ENCODE measurements at places on chromosomes 3 and 15.

DNA sequence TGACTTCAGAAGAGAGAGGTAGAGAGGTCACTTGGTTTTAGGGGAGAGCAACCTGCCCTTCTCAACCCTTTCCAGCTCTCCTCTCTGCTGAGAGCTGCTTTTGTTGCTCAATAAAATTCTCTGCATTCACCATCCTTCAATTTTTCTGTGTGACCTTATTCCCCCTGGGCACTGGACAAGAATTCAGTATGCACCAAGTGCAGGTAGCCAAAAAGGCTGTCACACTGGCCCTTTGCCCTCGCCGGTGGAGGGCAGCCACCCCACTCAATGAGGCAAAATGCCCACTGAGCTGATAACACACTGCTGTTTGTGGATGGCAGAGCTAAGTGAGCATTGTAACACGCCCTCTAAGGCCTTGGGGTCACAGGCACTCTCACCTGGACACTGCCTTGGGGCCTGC is 12.9 kb downstream of the PGBD4 start:
- no peak for DNase-seq

DNA sequence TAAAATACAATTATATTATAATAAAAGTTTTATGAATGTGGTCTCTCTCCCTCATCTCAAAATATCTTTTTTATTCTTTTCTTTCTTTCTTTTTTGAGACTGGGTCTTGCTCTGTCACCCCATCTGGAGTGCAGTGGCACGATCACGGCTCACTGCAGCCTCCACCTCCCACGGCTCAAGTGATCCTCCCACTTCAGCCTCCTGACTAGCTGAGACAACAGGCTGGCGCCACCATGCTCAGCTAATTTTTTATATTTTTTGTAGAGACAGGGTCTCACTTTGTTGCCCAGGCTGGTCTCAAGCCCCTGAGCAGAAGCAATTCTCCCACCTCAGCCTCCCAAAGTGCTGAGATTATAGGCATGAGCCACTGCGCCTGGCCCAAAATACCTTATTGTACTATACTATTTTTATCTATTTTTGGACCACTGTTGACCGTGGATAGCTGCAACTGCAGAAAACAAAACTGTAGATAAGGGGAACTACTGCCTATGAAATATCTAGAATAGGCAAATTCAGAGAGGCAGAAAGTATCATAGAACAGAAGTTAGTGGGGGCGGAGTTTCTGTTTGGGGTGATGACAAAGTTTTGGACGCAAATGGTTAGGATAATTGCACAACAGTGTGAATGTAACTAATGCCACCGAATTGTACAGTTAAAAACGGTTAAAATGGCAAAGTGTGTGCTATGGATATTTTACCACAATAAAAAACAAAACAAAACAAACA is 66.6 kb downstream of the SLC12A8 start:
- DNase-seq, result no peak

- DNase-seq, result no peak
Measured at GRCh38 chr3:106276755-106277612, 408.2 kb upstream of the CBLB start.

DNA sequence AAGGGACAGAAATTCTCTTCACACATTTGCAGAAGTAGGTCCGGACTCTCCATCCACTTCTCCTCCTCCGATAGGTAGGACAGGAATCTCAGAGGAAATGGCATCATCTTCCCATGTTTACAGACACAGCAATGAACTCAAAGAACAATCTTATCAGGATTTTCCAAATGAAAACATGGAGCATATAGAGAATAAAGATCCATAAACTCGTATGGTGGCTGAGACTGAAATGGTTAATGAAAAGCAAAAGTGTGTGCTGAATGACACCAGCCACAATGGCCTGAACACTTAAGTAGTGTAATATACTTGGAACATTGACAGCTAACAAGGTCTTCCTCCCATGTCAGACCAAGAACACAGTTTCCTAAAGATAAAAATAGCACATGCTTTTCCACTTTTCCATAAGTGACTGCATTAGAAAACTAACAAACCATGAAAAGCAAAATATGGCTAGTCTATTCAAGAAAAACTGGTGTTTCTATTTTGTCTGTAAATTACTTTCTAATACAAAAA is 5.8 kb downstream of the CCRL2 start:
- DNase-seq, result no peak

- no peak for DNase-seq
Measured at GRCh38 chr3:38907426-38907825, 91.4 kb upstream of the SCN10A start.

- no peak for DNase-seq
Measured at GRCh38 chr3:40975711-40976121, 223.6 kb upstream of the CTNNB1 start.
